ENCODE measurements at places on chromosomes 6 and 20.
A peak's percentile ranks its signal among the peaks of the same experiment; 100 is the strongest.

- peak; percentile 64 for ATAC-seq
These were observed 3.0 kb downstream of the PPP1R14C start for GRCh38 chr6:150145830-150146229.

- ATAC-seq: no peak
These were observed 91.1 kb upstream of the OPRM1 start for GRCh38 chr6:153947808-153948447.

- no peak for ATAC-seq
These were observed 850.2 kb upstream of the FLRT3 start for GRCh38 chr20:15187612-15188011.

DNA sequence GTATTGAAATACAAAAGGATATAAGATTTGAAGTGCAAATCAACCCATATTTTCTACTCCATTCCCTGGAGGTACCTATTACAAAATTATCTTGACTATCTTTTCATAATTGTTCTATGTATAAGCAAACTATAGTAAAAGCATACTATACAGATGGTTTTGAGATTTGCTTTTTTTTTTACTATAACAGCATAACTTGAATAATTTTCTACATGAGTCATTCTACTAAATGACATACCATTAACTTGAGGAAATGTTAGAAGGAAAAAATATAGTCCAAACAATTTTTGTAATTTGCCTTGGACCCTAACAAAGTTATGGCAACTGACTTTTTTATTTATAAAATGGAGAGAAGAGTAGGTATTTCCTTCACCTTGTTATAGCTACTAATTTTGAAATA, 472.7 kb downstream of the PKHD1 start:
- ATAC-seq: no peak

DNA sequence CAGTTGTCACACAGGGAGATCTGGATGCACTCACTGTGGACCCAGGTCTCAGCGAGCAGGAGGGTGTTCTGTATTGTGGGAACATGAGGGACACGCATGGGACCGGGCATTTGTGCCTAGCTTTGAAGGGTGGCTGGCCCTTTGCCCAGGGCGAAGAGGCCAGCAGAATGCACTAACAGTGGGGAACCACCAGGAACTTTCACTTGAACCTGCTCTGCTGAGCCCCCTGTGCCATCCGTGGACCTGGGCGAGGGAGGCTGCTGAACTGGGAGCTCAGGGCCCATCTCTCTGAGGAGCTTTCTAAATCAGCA, 1.2 kb upstream of the ULBP2 start:
- ATAC-seq: no peak

GRCh38 chr6:158770533-158771330, 48.4 kb downstream of the EZR start:
- no peak for ATAC-seq

- ATAC-seq: no peak
These were observed 40.8 kb downstream of the MYH7B start for GRCh38 chr20:34996243-34997028.

DNA sequence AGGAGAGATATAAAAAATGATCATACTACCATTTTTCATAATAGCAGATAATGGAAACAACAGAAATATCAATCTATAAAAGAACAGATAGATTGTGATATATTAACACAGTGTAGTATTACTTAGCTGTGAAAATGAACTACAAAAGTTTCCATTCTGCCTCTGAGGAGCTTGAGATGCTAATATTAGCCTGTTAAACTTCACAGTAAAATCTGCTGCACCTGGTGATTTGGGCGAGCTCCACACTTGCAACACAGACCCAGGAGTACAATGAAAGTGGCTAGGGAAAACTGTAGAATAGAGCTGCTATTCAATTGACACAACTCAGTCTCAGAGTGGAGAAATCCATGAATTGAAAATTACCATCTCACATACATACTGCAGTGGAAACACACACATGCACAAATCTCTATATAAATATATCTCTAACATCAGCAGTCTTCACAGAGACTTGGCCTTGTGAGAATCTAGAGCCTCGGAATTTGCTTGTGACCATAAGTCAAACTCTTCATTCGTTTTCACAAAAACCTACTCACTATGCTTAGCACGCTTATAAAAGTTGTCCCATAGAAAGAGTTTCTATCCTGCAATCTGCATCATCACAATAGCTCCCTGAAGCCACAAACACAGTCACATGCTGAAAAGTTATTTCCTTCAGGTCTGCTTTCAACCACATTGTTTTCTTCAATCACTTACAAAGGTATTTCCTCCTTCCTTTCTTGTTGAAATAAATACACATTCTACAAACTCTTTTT, 133.0 kb downstream of the PAK5 start:
- no peak for ATAC-seq

Measured in stimulated activated memory B cell treated with anti-CD40 and anti-IgM and Interleukin-4, amounts not matched to agents 10 μg/mL and 1 μg/mL and 100 μg/mL, for 72 hours (primary cell).